ENCODE measurements at places on chromosomes 2 and 18.

- no peak for DNase-seq
Observed at GRCh38 chr18:49744376-49745008, 68.8 kb downstream of the ACAA2 start.

DNA sequence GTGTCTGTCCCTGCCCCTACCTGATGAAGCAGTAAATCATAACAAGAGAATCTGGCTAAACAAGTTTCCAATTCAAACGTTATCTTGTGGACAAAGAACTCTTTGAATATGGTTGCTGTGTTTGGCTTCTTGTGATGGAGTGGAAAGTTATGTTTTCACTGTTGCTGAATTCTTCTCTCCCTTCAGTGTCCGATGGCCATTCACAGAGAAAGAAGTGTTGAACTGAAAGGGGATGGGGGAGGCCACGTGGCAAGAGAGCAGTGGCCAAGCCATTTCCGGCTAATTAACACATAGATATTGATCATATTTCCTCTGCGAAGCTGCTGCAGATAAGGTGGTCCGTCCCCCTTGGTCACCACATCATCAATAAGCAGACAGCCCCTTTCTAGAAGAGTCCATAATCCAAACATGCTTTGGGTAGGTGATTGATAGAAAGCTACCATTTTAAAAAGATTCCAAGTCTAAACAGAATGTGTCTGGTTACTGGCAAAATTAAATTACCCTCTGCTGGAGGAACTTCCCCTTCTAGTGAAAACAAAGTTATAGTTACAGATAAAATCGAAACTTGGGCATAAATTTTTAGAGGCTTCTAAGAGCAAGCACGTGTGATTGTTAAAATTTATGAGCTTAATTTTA, 36.9 kb upstream of the FZD7 start:
- no peak for DNase-seq

- no peak for DNase-seq
Observed at GRCh38 chr2:231053846-231054245, 2.8 kb upstream of the PSMD1 start.

DNA sequence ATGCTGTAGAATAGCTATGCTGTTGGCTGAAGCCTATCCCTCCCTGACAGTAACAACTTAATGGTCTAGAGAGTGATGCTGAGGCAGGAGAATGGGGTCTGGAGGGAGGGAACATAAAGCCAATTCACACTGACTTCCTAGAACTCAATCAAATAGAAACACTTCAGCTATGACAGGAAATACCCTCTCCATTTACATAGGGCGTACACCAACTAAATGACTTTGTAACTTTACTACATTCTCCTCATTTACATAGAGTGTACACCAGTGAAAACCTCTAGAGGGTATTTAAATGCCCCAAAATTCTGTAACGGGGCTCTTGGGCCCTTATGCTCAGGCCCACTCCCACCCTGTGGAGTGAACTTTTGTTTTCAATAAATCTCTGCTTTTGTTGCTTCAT, 41.5 kb downstream of the YPEL5 start:
- no peak for DNase-seq

GRCh38 chr2:170221317-170222288, 43.7 kb downstream of the MYO3B start:
- peak; percentile 22 for DNase-seq

DNA sequence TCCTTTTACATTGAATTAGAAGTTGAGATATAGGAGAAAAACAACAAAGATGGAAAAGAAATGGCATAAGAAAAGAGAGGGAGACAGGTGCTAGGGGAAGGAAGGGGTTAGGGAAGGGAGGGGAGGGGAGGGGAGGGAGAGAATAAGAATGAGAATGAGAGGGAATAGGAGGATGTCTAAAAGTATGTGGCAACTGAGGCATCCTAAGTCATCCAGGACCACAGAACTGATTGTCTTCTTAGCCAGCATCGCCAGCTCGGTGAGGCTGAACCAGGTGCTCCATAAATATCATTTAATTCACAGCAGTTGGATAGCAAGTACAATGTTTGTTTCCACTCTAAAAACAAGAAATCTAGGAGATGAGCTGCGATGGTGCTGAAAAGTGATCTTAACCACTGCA, 393.5 kb downstream of the TMEM182 start:
- no peak for DNase-seq

Measured in fibroblast of upper back skin (primary cell).